ENCODE measurements at places on chromosomes 1 and 21.
A peak's percentile ranks its signal among the peaks of the same experiment; 100 is the strongest.

- H3K27me3 ChIP-seq, result no peaks in the 10 kb centered on the region
- H3K36me3 ChIP-seq, result no peaks in the 10 kb centered on the region
- H3K4me3 ChIP-seq, result no peak overlapping the region
- no peaks in the 10 kb centered on the region for H3K4me1 ChIP-seq
Observed at GRCh38 chr21:40395732-40396131, 451.2 kb downstream of the DSCAM start.

- H3K27ac ChIP-seq, result peak within 1 kb of the TSS; percentile 62
- peaks cover 8% of the 10 kb centered on the region for H3K4me1 ChIP-seq
- no peaks in the 10 kb centered on the region for H3K36me3 ChIP-seq
Observed at GRCh38 chr1:209674957-209675564, at the start of gene G0S2. G0S2 (plus strand) TSS chr1:209675412; CDS start chr1:209675685, 273 bp downstream.

DNA sequence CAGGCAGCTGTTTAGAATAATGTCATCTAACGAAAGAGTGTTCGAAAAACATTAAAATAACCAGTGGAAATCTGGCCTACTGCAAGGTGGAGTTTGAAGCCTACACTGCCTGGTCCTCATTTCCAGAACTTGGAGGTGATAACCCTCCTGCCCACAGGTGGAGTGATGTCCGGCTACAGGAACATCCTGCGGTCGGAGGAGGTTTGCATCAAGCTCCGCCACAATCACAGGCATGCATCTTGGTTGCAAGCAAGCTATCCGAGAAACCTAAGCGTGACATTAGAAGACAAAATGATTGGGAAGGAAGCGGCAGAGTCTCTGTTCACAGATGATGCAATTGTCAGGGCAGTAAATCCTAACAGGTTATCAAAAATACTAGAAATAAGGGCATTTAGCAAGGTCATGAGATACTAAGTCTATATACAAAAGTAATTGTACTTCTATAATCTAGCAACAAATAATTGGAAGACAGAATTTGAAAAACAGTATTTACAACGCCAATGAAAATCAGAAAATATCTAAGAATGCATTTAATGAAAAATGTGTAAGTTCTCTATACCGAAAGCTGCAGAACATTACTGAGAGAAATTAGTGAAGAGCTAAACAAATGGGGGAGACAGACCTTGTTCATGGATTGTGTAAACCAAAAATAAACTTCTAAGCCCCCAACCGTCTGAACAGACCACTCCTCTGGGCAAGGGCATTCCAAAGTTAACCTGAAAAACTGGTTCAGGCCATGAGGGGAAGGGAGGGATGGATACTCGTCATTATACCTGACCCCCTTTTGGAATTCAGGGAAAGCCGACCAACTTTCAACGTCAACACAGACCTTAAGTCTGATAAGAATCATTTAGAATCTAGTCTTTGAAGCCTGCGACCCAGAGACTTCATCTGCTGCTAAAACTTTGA is 4.7 kb upstream of the SLC19A1 start:
- H3K36me3 ChIP-seq, result no peaks in the 10 kb centered on the region
- no peaks in the 10 kb centered on the region for H3K4me1 ChIP-seq
- H3K27ac ChIP-seq, result no peak overlapping the region
- H3K4me3 ChIP-seq, result no peak overlapping the region
- peak; percentile 52 for DNase-seq

DNA sequence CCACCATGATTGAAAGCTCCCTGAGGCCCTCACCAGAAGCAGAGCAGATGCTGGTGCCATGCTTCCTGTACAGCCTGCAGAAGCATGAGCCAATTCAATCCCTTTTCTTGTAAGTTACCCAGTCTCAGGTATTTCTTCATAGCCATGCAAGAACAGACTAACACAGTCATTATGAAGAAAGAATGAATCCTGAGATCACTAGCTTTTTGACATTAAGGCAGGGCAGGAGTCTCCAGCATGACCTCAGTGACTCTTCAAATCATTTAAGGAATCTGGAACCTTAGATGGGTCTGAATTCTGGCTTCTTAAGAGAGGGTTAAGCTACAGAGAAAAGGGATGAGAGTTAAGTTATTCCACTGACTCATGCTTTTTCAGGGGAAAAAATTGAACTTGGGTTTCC is 79.0 kb downstream of the PTPN14 start:
- DNase-seq, result no peak
- H3K27ac ChIP-seq, result no peak overlapping the region
- H3K27me3 ChIP-seq, result no peaks in the 10 kb centered on the region
- H3K4me1 ChIP-seq, result peaks cover 7% of the 10 kb centered on the region
- H3K4me3 ChIP-seq, result no peak overlapping the region

DNA sequence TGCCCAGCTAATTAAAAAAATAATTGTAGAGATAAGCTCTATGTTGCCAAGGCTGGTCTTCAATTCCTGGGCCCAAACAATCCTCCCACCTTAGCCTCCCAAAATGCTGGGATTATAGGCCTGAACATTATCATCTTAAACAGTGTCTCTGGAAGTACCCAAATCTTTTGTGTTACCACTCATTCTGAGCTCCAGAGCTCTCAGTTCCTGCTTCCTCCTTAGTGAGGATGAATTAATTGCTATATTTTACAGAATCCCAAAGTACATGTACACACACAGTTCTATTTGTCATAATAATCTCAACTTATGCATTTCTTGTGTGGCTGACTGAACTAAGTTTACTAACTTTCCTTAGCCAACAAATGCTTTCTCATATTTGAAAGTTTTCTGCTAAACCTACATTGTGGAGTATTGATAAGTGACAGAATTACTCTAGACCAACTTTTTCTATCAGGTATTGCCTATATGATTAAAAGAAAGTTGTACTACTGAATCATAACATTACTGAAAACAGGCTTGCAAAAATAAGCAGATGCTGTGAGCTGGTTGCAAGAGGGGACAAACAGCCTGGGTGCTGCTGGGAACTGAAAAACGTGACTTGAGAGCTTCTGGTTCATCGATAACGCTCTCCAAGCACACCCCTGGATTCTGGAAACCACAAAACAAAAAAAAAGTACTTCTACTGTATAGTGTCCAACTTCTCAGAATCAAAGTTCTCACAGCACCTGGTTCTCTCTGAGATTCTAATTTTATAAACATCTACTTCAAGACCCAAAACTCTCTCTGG is 15.3 kb downstream of the VAV3 start:
- no peak overlapping the region for H3K27ac ChIP-seq
- no peaks in the 10 kb centered on the region for H3K4me1 ChIP-seq
- DNase-seq, result no peak
- no peaks in the 10 kb centered on the region for H3K27me3 ChIP-seq
- H3K36me3 ChIP-seq, result no peaks in the 10 kb centered on the region
- H3K4me3 ChIP-seq, result no peak overlapping the region

GRCh38 chr1:64363616-64364015 is 106.3 kb upstream of the CACHD1 start:
- DNase-seq, result no peak
- no peak overlapping the region for H3K27ac ChIP-seq
- no peaks in the 10 kb centered on the region for H3K36me3 ChIP-seq
- no peak overlapping the region for H3K4me3 ChIP-seq

DNA sequence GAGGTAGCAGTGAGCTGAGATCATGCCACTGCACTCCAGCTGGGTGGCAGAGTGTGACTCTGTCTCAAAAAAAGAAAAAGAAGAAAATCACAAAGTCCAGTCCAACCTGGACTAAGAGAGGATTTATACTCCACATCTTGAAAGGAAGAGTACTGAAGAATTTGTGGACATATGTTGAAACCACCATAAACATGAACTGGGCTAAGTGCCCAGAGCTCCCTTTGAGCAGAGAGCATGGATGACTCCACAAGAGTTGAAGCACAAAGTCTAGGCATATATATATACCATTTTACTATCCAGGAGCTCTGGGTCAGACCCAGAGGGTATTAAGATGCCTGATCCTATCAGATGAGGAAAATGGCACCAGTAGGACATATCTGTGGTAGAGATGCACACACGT is 86.6 kb downstream of the OMA1 start:
- no peak for DNase-seq
- no peaks in the 10 kb centered on the region for H3K4me1 ChIP-seq
- H3K27ac ChIP-seq, result no peak overlapping the region
- H3K4me3 ChIP-seq, result no peak overlapping the region
- no peaks in the 10 kb centered on the region for H3K27me3 ChIP-seq

DNA sequence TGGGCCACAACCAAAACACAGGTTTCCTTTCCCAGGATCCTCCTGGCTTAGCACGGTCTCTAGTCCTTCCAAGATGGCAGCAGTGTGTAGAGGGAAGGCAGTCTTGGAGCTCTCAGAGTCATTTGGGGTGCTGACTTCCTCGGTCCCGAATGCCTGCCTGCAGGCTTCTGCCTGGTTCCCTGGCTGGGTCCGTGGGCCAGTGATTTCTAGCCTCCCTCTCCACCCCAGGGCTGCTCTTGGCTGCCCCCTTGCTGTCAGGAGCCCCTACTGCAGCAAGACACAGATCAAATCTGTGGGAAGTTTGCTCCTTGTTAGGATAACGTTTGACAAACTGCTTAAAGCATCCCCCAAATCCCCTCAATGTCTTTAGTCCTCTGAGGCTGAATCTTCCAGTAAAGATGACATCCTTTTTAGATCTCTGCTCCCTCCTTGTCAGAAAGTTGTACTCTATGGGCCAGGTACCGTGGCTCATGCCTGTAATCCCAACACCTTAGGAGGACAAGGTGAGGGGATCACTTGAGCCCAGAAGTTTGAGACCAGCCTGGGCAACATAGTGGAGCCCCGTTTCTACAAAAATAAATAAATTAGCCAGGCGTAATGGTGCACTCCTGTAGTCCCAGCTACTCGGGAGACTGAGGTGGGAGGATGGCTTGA is 272.5 kb downstream of the RRAGC start:
- no peak overlapping the region for H3K4me3 ChIP-seq
- no peak for DNase-seq
- H3K36me3 ChIP-seq, result no peaks in the 10 kb centered on the region
- H3K27ac ChIP-seq, result no peak overlapping the region

GRCh38 chr1:47808612-47809011 is 188.6 kb downstream of the TRABD2B start:
- H3K36me3 ChIP-seq, result no peaks in the 10 kb centered on the region
- DNase-seq, result no peak
- H3K27ac ChIP-seq, result no peak overlapping the region

GRCh38 chr1:194802572-194802971 is 1616.2 kb upstream of the B3GALT2 start:
- H3K36me3 ChIP-seq, result no peaks in the 10 kb centered on the region
- no peaks in the 10 kb centered on the region for H3K27me3 ChIP-seq
- DNase-seq, result no peak
- no peak overlapping the region for H3K27ac ChIP-seq
- no peak overlapping the region for H3K4me3 ChIP-seq

DNA sequence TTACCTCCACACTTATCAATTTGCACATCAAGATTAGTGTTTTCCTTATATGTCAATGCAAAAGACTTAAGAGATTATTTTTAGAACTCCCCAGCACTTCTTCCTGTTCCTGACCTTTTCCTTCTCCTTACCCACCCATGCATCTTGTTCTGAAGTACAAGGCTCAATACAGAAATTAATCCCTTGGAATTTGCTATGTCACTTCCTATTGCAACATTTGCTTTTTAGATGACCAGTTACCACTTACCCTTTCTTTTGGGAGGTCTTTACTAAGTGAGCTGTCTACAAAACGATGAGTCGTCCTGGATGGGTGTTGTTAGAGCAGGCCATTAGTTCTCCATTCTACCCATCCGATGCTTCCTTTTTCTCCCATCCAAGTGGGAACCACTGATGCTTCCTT is 221.2 kb downstream of the FMN2 start:
- no peak overlapping the region for H3K4me3 ChIP-seq
- H3K27ac ChIP-seq, result no peak overlapping the region
- no peaks in the 10 kb centered on the region for H3K36me3 ChIP-seq
- DNase-seq, result no peak
- H3K4me1 ChIP-seq, result peaks cover 7% of the 10 kb centered on the region

DNA sequence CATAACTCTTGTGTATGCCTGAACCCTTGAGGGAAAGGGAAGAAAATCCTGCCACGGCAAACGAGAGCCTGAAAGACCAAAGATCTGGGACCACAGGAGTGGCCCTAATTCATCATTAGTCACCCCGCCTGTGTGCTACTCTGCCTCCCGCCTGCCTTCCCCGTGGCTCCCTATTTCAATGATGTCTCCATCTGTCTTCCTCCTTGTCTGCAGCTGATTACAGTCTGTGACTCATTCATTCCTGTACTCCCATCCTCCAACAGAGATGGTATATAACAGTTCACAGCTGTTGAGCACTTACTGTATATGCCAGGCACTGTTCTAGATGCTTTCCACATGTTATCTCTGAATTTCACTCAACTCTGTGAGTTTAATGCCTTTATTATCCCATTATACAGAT is 96.6 kb downstream of the SEC16B start:
- H3K27ac ChIP-seq, result no peak overlapping the region
- no peaks in the 10 kb centered on the region for H3K4me1 ChIP-seq
- no peaks in the 10 kb centered on the region for H3K27me3 ChIP-seq
- no peak overlapping the region for H3K4me3 ChIP-seq

DNA sequence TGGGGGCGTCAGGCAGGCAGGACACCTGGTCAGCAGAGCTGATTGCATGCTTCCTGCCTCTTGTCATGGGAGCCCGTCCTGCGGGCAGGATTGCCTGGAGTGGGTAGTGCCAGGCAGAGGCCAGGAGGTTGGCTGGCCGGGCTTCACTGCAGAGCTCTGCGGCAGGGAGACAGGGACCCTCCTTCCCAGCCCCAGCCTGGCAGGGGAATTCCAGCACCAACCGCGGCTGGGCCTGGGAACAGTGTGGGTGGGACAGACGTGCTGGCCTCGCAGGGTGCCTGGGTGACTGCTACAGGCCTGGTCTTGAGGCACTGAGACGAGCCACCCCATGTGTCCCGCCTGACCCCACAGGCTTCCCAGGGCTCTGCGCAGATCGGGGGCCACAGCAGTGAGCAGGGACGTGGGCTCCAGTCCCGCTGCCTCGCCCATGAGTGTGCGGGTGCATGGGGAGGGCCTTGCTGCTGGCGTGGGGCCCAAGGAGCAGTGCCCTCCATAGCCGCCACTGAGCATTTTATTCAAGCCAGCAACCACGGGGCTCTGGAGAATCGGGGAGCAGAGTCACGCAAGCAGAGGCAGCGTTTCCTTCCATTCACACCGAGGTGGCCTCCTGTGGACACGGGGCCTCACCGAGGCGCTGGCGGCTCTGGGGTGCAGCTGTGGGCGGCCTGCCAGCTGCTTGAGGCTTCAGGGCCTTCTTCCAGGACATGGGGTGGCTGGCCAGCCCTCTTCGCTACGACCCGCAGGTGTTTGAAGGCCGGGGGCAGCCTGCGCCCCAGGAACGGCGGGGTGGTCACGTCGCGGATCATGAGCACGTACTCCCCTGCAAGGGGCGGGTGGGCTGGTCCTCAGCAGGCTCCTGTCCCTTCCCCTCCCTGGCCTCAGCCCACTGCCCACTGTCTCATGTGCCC is 70.3 kb downstream of the MORN1 start:
- H3K27ac ChIP-seq, result peak overlapping the region; percentile 28
- DNase-seq, result no peak
- H3K4me3 ChIP-seq, result no peak overlapping the region
- peaks cover 10% of the 10 kb centered on the region for H3K4me1 ChIP-seq
- no peaks in the 10 kb centered on the region for H3K36me3 ChIP-seq

DNA sequence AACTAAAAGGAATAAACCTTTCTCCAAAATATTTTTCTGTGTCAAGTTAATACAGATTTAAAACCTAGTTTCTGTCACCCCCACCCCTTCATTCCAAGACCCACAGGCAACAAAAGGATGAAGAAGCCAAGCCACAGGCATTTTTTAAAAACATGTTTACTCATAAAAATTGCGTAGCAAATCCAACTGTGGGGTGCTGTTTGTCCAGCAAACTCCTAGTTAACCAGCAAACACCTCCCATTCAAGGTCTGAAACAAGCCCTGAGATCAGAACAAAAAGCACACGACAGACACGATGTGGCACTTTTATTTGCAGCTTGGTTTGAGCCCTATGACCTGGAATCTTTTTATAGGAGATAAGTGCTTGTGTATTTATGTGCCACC is 149.9 kb upstream of the CAMK1G start:
- no peak overlapping the region for H3K27ac ChIP-seq
- DNase-seq, result no peak
- H3K27me3 ChIP-seq, result no peaks in the 10 kb centered on the region
- H3K4me3 ChIP-seq, result no peak overlapping the region
- peaks cover 15% of the 10 kb centered on the region for H3K4me1 ChIP-seq

All from lung (tissue), 17 donors.